Immature natural killer cell (primary cell): ENCODE measurements at places on chromosomes 6 and 20. TPM values are rescaled to one million over a fixed set of nuclear protein-coding genes. Genes with fewer than 3 reads are reported as not detected.
A peak's percentile ranks its signal among the peaks of the same experiment; 100 is the strongest.

GRCh38 chr20:38307371-38308046, 3.6 kb downstream of the BPI start:
- DNase-seq, result no peak

DNA sequence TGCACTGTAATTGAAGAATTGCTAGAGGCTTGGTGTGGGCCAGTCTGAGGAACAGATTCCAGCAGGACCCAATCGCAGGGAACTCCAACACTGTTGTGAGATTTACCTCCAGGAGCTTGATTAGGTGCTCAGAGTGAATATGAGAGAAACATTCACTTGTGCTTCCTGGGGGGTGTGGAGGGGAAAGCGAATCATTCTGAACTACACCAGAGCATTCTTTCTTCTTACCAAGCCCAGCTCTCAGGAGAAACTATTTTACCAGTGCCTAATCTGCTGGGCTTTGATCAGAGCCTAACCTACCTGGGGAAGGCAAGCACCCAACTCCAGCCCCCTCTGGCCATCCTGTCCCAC, 7.4 kb upstream of the SIRPB1 start:
- DNase-seq, result no peak

CDSN gene
- not detected for polyA plus RNA-seq

TMEM151B gene
- polyA plus RNA-seq, result not detected

PLA2G7 gene
- not detected for polyA plus RNA-seq

GRCh38 chr20:37729452-37729851, 35.6 kb downstream of the CTNNBL1 start:
- no peak for DNase-seq

- no peak for DNase-seq
These were observed 19.3 kb downstream of the BCAS1 start for GRCh38 chr20:54051068-54051467.

DNA sequence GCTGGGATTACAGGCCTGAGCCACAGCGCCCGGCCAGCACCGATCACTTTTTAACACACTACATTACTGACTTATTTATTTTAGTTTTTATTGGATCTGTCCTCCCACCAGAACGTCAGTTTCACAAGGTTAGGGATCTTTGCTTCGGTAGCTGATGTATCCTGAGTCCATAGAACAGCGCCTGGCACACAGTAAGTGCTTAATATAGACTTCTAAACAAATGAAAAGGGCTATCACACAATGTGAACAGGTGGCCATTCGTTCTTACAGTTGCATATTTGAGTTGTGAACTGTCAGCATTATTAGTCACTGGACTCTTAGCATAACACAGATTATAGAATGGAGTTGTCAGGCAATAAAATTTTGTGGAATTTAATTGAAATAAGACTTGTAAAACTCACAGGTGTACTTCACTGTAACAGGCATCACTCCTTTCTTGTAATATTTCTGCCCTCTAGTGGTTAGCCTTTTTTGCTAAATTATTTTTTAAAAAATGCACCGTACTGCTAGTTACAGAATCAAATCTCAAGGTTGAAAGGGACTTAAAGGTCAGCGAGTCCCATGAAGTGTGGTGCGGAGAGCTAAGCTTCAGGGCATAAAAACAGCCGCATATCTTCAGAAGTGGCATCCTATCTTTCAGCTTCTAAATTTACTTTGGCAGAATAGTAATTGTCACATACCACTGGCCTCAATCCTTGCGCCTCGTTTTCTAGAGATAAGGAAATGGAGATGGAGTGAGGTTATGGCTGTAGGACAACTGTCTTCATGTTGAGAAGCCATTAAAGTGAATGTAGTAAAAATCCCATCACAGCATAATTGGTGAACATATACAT, 3.4 kb upstream of the TBC1D7 start:
- DNase-seq, result peak; percentile 13

- peak; percentile 42 for DNase-seq
These were observed 8.5 kb downstream of the SYNGAP1 start for GRCh38 chr6:33428224-33428965.
